Retina (tissue), 1 donor: ENCODE measurements at places on chromosomes 11 and 22.

DNA sequence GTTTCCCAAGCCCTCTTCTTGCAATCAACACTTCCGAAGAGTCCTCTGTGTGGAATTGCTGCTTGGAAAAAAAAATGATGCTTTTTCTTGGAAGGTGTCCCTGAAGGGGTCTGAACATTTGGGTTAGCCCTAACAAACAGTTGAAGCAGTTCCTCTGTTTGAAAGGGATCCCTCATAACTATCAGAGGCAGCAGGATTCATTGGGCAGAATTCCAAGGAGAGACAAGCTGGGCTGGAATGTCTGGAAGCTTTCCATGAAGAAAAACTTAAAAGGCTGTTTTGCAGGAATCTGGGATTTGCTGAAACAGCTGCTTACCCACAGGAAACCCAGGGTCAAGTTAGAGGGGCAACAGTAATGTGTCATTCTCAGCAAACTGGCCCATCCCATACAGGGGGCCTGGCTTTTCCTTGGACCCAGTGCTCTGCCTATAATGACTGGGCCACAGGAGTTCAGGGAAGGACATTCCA, 3.1 kb downstream of the CSNK2A3 start:
- no peak for DNase-seq

DNA sequence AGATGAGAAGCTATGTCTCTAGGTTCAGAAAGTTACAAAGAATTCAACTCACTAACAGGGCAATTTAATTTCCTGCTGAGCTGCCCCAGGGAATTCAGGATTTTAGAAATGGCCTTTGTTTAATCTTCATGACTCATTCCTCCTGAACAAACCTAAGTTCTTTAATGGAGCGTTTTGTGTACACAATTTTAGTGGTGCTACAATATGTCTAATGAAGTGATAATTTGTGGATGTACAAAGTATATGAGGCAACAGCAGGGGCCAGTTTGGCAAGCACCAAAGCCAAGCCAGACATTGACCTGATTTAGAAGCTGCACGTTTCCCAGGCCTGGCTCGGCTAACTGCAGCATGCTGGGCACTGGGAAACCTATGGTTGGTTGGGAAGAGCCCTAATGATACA, 34.4 kb upstream of the HEPHL1 start:
- no peak for DNase-seq

DNA sequence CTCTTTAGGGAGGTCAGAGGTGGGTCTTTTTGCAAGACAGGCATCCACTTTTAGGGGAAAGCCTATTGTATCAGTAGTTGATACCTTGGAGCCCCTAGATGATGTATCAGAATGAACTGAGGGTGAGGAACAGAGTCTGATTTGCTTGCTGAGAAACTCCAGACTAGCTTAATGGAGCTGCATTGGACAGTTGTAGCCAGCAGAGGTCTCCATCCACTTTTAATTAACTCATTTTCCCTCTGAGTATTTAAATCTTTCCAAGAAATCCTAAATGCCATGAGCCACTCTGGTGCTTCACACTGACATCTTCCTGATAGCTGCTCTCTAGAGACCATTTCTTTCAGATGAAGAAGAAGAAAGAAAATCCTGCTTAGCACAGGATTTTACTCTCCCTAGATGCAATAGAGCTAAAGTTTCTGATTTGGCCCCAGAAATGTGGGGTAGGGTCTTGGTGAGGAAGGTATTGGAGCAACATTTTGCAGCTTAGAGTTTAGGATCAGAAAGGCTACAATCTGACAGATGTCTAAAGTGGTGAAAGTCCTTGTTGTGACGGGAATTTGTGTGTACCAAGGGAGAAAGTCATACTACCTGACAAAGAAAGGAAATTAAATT, 38.0 kb downstream of the EXT2 start:
- DNase-seq, result peak; percentile 28

DNA sequence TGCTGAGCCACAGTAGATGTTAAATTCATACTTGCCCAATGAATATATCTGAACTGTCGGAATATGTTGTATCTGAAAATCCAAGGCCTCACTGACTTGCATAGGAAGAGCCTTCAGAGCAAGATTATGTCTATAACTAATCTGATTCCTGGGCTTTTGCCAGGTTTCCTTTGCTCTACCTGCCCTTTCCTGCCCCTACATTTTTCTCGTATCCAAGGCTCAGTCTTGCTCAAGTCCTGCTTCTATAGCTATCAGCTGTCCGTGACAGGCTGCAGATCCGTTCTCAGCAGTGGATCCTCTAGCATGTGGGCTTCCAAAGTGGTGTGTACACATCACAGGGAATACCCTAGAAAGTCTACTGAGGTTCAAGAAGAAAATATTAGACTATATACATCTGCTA, 18.8 kb upstream of the USP47 start:
- DNase-seq, result no peak

DNA sequence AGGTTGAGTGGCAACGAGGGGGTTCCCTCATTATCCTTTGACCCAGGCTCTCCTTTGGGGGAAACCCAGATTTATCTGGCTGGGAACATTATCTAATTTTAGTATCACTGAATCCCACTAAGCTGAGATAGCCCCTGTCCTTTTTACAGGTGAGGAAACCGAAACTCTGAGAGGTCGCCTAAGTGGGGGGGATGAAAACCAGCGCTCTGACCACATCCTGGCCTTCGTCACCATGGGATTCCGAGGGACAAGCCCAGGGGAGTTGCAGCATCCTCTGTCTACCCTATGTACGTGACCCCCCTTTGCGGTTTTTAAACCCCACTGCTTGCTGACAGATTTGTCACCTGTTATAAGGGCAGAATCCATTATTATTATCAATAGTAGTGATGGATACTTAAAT, 61.0 kb downstream of the ISX start:
- no peak for DNase-seq

GRCh38 chr11:44711113-44711786, 15.5 kb upstream of the TSPAN18 start:
- DNase-seq, result peak; percentile 86

DNA sequence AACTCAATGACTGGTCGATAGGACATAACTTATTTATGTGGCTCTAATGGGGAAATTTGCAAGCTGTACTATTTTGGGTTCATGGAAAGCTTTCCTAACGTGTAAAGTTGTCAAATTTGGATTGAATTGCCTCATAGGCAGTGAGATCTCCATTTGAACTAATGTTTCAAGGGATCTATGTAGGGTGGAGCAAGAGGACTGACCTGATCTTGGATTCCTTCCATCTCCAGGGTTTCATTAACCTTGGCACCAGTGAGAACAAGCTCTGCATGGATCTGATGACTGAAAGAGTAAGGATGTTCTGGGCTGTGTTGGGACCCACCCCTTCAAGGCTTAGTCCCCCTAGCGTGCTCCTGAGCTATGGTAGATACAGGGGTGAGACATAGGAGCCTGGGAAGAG, 2.1 kb downstream of the ACCSL start:
- DNase-seq, result no peak

DNA sequence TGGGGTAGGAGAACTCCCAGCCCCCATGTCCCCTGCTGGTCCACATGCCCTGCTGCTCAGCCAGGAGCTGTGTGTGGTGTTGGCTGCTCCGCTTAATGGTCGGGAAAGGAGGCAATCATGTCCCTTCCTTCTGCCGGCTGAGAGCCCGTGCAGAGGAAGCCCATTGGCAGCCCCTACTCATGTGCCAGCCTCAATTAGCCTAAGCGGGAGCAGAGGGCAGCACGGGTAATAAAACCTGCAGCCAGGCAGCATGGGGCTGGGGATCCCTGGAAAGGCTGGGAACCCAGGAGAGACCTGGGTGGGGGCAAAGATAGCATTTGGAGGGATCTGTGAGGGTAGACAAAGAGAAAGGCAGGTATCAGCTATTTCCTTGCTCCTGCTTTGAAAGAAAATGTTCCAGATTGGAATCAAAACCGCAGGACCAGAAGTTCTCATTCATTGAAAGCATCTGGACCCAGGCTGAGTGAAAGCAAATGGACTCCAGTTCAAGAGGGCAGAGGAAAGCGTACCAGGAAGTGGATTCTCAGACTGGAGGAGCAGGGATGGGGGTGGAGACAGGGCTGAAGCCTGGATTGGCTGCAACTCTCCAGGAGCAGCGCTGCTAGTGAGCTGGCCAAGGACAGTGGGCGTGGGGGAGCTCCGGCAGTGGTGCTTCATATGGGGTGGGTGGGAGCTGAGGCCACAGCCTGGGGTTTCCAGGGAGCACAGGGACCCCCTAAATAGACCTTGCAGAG, 103.4 kb upstream of the NECTIN1 start:
- DNase-seq, result peak; percentile 75

DNA sequence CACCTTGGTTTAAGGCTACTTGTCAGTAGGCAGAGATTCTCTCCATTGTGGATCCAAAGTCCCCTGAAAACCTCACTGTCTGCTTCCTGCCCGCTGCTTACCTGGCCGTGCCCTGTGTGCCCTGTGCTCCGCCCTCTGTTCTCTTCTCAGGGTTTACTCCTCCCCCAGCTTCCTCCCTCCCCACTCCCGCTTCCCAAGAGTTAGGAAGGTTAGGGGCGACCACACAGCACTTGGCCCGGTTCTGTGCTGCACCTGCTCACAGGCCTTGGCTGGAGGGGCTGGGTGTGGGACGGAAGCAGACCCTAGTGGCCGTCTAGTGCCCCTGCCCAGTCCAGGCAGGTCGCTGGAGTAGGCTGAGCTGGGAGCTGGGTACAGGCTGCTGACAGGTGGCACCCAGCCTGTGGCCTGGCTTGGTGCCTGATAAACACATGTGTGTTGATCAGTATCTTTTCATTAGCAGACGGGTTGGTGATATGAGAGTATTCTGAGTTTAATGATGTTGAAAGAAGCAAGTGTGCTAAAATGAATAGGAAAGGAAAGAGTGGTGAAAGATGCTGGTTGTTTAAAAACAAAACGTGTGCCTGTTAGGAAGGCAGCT, 40.5 kb downstream of the GRAMD4 start:
- no peak for DNase-seq

DNA sequence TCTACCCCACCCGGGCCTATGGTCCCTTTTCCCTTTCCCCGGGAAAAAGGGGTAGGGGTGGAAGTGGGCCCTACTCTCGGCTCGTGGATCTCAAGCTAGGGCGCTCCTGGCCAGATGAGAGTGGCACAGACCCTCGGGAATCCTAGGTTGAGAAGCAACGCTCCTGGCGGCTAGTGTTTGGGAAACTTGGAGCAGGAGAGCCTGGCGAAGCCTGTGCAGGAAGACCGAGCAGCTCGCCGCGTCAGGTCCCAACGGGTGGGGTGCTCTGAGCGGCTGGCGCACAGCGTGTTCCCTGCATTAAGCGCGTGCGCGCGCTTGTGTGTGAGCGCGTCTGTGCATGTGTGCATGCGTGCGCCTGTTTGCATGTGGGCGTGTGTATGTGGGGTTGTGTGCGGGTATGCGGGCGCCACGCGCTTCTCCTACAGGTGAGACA, 7.1 kb upstream of the FLI1 start:
- DNase-seq, result peak; percentile 73

- DNase-seq, result no peak
Observed at GRCh38 chr11:108253176-108253575, 30.3 kb downstream of the ATM start.

- no peak for DNase-seq
Observed at GRCh38 chr11:102520514-102520913, 10.0 kb downstream of the MMP7 start.

- no peak for DNase-seq
Observed at GRCh38 chr11:94681140-94681539, 87.0 kb upstream of the AMOTL1 start.

DNA sequence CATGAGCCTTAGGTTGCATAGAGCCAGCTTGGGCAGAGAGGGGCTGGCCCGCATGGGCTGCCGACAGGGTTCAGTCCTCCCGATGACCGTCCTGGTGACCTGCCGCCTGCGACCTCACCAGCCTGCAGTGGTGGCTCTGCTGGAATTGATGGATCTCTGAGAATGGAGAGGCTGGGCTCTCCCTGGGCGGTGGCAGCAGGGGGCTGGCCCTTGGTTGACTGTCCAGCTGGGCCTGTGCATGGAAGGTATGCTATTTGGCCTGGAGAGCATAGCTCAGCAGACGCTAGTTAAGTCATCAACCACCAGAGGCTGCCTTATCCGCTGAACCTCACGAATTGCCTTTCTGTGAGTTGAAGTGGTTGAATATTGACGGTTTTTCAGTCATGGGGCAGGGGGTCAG, 19.7 kb downstream of the GRAMD4 start:
- no peak for DNase-seq

DNA sequence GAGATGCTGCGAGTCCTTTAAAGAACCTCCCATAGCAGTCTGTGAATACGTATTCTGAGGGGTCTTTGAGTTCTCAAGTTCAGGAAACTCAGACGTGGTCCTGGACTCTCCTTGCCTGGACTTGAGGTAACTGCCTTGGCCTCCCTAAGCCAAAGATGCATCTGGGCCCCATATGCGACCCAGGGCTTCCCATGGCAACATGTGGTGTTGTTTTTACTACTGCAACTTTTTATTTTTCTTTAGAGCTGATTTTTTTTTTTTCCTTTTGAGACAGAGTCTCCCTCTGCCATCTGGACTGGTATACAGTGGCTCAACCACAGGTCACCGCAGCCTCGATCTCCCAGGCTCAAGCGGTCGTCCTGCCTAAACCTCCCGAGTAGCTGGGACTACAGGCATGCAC, 321.1 kb downstream of the ST3GAL4 start:
- no peak for DNase-seq

GRCh38 chr11:15989685-15990084, 366.7 kb downstream of the SOX6 start:
- no peak for DNase-seq

GRCh38 chr11:7437696-7438095, 47.6 kb upstream of the OLFML1 start:
- no peak for DNase-seq

DNA sequence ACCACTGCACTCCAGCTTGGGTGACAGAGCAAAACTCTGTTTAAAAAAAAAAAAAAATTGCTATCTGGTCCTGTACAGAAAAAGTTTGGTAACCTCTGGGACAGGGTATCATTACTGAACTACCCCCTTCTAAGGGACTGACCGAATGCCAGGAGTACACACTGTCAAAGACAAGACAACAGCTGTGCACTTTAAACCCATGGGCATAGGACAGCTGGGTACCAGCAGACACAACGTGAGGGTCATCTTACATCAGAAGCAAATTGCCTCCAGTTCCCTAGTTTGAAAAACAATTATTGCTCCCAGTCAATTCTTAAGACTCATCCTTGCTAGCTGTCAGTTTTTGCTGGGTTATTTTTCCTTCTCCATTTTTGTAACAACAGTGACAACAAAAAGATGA, 17.8 kb downstream of the CD59 start:
- no peak for DNase-seq

GRCh38 chr11:47714554-47715081, 551 bp downstream of the AGBL2 start:
- DNase-seq, result no peak

GRCh38 chr22:48333816-48334735, 1493.6 kb downstream of the BRD1 start:
- DNase-seq, result no peak
